ENCODE measurements at places on chromosomes 5 and 9.

GRCh38 chr5:4518903-4519672 lies 621.0 kb upstream of the ADAMTS16 start:
- DNase-seq, result no peak

GRCh38 chr5:142969186-142969585 lies 199.0 kb downstream of the ARHGAP26 start:
- no peak for DNase-seq

DNA sequence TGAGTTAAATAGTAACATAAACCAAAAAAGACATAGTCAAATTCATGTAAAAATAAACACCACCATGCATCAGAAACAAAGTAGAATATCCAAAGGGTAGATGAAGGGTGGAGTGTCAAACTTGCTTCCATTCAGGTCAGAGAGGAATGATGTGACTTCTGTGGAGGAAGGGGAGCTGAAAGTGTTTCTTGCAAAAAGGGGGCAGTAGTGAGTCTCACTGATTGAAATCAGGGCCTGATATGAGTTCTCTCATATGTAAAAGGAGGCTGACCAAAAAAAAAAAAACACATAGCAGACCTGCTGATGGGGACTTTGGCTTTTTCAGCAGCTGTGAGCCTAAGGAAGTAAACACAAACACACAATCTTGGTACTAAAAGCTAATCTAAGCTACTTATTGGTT lies 38.8 kb upstream of the RGMB start:
- no peak for DNase-seq

DNA sequence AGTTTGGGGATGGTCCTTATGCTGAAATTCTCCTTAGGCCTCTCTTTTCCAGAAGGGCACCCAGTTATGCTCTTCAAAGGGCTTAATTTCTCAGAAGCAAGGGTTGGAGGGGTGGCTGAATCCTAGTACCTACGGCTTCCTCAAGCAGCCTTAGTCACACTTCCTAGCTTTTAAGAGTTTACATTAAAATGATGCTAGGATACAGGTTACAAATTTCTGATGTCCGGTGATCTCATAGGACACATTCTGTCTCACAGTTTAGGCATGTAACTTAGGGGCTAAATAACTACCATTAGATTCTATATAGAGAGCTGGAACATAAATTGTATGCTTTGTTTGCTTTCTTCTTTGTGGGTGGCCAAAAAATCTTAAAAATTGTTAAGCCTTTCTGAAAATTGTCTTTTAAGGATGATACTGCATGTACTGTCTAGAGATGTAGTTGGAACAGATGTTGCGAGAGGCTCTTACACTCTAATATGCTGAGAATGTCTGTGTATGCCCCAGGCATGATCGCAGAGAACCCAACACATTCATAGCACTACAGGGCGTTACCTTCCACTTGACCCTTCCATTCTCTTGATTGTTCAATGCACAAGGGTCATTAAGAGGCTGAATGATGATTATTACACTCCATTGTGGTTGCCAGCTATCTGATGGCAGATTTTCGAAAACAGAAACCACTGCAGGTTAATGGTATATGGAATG lies 139.1 kb downstream of the TMEM38B start:
- DNase-seq, result no peak

- DNase-seq, result no peak
These were observed 52.4 kb downstream of the RETREG1 start for GRCh38 chr5:16564248-16564867.

DNA sequence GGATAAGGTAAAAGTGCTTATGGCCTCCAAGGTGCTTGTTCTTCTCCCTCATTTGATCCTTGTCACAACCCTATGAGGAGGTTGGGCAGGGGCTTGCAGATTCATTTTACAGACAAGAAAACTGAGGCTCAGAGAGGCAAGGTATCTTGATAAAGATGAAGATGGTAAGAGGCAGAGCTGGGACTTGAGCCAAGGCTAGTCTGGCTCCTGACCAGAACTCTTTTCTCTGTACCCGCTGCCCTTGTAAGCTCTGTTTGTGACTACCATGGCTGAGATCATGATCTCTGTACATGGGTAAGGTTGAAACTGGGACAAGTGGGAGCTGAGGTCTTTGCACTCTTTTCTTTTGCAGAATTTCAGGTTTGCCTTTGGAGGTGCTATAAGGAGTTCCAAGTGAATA lies 33.6 kb downstream of the SEC61B start:
- DNase-seq, result no peak

GRCh38 chr5:35483191-35483590 lies 134.5 kb upstream of the SPEF2 start:
- peak; percentile 73 for DNase-seq

DNA sequence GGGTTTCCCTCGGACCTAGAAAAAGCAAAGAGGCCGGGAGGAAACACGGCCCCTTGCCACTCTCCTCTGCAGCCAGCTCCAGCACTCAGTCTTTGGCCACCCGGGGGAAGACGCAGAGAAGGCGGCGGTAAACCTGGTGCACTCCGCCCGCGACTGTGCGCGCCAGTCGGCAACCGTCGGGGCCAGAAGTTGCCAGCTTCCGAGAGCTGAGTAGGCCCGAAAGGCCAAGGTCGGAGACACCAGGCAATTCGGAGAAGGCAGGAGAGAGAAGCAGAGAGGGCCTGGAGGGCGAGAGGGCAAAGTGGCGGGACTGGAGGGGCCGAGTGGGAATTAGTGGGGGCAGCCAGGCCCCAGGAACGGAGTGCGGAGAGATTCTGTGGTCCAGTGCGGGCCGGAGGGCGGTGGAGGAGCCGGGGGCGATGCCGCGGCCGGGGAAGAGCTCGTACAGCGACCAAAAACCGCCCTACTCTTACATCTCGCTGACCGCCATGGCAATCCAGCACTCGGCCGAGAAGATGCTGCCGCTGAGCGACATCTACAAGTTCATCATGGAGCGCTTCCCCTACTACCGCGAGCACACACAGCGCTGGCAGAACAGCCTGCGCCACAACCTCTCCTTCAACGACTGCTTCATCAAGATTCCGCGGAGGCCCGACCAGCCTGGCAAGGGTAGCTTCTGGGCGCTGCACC lies at the start of gene FOXB2:
Gene FOXB2, plus strand, starts transcription at position 420 of the 690 bp plus-strand sequence. Its CDS starts 0 bp downstream, at position 420.
- no peak for DNase-seq

GRCh38 chr5:145960166-145960565 lies 23.8 kb downstream of the SH3RF2 start:
- no peak for DNase-seq

DNA sequence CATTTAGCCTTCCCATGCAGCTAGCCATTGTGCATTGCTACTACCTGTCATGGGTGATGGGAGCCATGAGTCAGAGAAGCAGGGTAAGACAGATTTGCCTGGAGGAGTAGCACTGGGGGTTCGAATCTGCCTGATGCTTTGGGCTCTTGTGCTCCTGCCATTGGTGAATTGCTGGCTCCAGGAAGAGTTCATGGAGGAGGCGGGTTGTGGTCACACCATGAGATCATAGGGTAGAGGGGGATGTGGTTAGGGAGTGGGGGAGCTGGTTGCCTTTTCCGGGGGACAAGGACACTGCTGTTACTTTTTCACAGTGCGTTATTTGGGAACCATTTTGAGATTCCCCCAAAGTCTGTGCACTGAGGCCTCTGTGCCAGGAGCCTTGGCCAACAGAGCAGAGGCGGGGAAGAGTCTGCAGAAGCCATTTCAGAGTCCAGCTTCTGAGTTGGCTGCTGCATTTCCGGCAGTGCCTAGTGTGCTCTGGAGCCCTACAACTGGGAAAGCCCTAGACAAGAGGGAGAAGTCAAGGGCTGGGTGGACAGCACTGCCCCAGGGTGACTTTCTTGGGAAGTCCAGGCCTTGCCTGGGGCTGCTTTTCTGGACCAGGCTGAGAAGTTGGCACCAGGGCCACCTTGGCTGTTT lies 6.2 kb downstream of the ANGPTL2 start:
- no peak for DNase-seq

DNA sequence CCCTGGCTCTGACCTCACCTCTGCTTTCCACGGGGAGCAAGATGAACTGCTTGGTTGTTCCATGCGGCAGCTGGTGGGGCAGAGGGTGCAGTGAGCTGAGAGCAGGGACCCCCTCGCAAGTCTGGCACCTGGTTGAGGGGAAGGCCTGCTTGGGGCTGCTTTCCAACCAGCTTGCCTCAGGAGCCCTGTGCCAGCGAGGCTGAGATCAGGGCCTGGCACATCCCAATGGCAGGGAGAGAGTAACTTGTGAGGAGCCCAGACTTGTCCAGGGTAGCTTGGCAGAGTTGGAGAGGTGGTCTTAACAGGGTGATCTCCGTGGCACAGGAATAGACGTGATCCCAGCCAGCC lies 68.9 kb downstream of the IQGAP2 start:
- no peak for DNase-seq

DNA sequence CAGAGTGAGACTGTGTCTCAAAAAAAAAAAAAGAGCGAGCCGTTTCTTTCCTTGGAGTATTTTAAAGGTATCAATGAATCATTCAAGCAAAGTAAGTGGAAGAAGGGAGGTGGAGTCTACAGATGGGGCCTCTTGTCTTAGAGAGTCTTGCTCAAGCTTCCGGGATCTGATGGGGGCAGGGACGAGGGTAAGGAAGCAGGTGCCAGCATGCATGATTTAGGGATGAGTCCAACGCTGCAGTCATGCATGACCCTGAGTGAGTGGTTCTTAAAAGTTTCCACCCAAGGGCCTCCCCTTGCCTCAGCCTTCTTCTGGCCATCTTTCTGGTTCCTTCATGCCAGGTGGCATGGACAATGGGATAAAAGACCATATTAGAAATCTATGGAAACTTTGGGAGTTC lies 79.6 kb downstream of the MYO10 start:
- no peak for DNase-seq

DNA sequence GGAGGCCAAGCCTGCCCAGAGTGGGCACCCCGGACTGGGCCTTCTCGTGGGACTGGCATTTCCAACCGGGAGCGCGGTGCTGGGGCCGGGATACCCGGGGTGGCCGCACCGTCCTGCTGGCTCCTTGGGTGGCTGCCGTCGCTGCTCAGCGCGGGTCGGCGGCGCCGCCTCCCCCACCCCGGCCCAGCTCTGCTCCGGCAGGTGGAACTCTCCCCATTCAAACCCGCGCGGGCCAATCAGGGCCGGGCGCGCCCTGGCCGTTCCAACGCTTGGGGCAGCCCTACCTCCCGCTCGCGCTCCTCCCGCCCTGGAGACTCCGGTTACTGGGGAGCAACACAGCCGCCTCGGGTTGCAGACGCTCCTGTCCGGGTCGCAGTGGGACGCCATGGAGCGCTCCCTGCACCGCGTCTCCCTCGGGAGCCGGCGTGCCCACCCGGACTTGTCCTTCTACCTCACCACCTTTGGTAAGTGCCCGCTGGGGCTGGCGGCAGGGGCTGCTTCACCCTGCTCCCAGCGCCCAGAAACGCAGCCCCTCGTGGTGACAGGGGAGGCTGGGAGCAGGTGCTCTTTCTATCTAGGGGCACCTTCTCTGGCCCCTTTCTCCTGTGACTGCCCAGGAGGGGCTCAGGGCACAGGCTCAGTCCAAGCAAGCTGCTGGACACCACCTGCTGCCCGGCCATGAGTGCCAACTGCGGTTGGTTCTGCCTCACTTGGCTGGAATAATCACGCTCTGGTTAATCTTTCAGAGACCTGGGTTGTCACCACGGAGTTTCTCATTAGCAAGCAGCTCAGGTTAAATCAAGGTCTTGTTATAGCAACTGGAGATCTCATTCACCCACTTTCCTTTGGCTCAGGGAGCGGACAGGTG lies at the start of gene RGS3:
Gene RGS3, plus strand, starts transcription at position 310 of the 868 bp plus-strand sequence. Its CDS starts 76 bp downstream, at position 386.
- DNase-seq, result no peak

- no peak for DNase-seq
These were observed 116.5 kb upstream of the FBXL7 start for GRCh38 chr5:15383469-15383868.

DNA sequence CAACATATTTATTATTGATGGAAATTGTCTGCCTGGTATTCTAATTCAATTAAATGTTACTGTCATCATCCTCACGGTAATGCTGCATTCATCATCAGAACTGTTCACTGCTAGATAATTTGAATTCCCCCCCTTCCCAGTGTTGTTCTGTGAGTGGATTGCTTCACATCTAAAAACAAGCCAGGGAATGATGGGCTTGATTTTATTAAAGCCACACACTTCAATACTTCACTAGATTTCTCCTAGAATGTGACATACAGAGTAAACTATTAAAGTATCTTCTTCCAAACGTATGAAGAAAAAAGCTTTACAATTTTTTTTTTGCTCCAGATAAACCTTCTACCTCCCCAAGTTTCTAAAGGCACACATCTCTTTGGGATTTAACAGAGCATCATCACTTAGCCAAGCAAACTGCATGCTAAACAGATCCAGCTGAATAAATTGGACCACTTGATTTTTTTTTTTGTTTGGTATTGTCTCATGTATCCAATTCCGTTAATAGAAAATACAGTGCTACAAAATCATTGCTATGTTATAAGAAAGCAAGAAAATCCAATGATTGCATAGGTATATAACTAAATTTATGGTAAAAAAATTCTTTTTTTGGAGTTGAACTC lies 692.4 kb downstream of the MTRR start:
- DNase-seq, result no peak

DNA sequence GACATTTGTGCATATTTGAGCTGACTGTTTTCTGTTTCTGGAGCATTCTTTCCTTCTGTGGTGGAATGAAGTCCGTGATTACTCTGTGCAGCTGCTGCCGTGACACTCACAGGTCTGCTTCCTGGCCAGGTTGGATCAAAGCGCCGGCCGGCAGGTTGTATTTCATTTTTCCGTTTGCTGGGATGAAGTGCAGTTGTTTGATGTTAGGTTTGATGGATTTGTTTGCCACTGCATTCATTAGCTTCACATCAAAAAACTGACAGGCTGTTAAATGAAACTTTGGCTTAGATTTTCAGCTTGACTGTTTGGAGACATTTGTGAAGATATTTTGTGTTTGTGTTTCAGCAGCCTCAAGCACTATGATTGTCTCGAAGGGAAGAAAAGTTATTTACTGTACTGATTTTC lies 140.1 kb downstream of the KDM4C start:
- no peak for DNase-seq

DNA sequence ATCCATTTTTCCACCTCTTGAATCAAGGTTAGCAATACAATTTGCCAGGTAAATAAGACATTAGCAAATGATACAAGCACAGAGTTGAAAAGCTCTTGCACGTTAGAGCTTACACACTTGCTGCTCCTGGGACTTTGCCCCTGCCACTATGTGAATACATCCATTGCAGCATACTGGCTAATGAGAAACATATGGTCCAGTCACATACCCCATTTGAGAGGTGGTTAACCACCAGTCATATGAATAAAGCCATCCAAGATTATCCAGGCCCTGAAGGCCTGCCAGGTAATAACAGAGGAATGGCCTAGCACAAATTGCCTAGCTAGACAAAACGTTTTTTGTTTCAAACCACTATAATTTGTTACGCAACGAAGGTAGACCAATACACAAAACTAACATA lies 45.8 kb upstream of the FTMT start:
- DNase-seq, result no peak

DNA sequence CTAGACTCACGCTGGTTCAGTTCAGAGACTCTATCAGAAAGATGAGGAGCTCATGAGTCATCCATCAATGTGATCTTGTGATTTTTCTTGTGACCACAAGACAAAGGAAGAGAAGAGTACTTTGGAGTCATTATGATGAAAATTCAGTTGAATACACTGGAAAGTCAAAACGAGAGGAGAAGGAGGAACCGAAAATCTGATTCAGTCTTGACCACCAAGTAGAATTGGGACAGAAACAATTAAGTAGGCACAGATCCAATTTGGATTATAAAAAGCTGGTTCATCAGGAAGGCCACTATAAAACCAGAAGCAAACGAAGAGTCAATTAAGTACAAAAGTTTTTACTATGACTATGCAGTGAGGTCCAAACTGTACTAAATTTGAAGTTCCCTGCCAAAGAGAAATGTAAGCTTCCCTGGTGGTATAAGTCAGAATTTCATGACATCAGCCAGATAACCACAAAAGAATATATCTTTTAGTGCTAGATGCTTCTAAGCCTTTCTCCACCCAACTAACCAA lies 90.9 kb downstream of the THBS4 start:
- DNase-seq, result no peak

GRCh38 chr5:110339399-110339798 lies 387.1 kb downstream of the TMEM232 start:
- no peak for DNase-seq
